Stimulated activated CD8-positive, alpha-beta memory T cell treated with anti-CD3 and anti-CD28 coated beads, Interleukin-7, amount 100 ng/mL, for 1 hour (primary cell): ENCODE measurements at places on chromosomes 7 and 10.

GRCh38 chr7:100895701-100895955 lies at the start of gene ACHE:
Gene ACHE, minus strand, starts transcription at chr7:100895888. Its CDS starts 1,656 bp downstream, at chr7:100894232.
- no peak for DNase-seq

DNA sequence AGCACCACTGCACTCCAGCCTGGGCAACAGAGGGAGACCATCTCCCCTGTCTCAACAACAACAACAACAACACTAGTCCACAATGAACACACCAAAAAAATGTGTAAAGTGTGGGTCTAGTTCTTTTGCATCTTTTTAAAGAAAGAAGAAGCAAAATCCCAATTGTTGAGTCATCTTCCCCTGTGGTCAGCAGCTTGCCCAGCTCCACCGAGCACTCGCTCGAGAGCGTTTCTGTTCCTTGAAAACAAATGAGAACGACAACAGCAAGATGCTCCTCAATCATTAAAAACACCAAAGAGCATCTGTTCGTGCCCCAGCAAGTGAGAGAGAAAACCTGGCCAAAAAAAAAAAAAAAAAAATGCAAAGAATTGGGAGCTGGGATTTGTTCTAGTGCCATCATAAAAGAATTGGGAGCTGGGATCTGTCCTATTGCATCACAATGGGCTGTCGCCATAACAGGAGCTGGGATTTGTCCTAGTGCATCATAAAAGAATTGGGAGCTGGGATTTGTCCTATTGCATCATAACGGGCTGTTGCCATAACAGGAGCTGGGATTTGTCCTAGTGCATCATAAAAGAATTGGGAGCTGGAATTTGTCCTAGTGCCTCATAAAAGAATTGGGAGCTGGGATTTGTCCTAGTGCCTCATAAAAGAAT lies 118.1 kb downstream of the PTPRN2 start:
- no peak for DNase-seq

DNA sequence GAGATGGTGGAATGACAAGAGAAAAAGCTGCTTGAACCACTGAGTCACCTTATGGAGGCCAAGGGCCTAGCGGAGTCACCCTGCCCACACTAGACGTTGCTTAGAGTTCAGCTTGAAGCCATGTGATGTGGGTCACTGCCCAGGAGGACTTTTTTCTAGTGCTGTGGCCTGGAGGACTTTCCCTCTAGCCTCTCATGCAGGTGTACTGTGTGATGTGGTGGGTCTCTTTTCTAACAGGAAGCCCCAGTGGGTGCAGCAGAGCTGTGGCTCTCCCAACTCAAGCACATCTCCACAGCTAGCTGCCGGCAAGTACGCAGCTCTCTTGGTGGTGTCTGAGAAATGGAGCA lies 13.6 kb downstream of the POR start:
- DNase-seq: no peak

DNA sequence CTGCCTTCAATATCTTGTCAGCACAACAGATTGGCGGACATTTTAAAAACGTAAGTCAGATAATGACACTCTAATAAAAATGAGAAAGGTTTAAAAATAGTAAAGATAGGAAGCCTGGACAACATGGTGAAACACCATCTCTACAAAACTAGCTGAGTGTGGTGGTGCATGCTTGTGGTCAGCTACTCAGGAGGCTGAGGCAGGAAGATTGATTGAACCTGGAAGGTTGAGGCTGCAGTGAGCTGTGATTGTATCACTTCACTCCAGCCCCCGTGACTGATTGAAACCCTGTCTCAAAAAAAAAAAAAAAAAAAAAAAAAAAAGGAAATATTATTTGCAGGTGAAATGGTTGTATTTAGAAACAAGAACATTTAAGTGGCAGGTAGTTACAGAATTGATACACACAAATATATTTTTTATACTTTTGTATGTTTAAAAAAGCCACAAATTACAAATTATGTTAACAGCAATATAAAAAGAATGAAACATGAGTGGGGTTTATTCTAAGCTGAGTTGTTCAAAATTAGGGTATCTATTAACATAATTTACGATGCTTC lies 141.9 kb downstream of the ADK start:
- no peak for DNase-seq

DNA sequence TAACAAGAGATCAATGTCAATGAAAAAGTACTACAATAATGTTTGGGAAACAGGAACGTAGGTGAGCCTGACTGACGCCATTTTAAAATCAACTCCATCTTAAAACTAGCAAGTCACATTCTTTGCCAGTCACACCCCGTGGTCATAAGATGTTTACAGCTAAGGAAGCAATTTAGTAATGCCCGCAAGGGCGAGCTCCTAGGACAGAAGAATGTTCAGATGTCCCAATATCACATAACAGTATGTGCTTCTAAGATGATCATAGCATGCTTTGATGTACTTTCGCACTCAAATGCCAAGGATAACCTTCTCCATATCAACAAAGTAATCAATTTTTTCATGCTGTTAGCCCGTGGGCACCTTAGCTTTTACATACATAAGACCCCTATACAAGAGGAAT lies 113.8 kb upstream of the EGFR start:
- DNase-seq: no peak

DNA sequence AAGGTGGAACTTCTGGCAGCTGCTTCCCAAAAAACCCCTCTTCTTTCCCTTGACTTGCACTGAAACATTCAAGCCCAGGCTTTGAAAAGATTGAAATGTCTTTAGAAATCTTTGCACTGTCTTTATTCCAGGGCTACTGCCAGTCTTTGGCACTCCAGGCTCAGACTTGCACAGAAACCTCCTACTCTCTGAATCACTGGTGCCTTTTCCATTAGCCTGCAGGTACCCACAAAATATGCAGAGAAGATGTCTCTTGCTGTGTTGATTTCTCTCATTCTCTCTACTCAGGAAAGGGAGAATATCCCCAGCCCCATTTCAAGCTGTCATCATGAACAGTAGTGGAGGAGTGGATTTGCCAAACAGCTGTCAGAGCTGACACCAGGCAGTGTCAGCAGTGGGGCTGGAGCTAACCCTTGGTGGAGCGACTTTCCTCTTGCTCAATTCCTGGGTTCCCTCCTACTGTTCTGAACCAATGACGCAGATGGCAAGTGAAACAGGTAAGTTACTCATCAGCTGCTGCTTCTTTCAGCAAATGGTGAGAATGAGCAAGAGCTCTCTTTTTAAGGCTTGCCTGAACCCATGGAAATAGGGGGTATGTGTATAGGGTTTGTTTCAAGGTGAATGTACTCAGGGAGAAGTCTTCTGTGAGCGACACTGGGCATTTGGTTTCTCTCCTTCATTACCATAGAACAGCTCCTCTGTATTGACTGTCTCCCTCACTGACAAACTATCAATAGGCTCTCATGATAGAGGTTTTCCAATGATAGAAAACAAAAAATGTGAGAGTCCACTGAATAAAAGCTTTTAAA lies 362.4 kb downstream of the ADRA2A start:
- DNase-seq: no peak

- DNase-seq: no peak
These were observed 53.7 kb upstream of the MTPN start for GRCh38 chr7:136030867-136031318.

DNA sequence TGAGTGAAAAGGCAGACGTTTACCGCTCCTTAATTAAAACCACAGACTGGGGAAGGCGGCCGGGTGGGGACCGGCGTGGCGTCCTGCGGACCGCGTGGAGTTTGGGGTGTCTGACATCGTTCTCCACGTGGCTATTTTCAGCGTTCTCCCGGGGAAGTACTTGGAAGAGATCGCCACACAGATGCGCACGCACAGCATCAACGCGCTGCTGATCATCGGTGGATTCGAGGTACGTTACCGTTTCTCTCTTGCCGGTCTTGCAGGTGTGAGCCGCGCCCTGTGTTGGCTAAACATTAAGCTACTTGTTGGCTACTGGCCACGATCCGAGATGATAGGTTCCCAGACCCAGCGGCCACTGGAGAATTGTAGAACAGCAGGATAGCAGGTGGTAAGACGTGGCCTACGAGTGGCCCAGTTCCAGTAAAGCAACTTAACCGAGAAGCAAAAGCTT lies 51.3 kb downstream of the PFKP start:
- no peak for DNase-seq

GRCh38 chr7:86991771-86992191 lies 67.7 kb downstream of the ELAPOR2 start:
- DNase-seq: no peak

DNA sequence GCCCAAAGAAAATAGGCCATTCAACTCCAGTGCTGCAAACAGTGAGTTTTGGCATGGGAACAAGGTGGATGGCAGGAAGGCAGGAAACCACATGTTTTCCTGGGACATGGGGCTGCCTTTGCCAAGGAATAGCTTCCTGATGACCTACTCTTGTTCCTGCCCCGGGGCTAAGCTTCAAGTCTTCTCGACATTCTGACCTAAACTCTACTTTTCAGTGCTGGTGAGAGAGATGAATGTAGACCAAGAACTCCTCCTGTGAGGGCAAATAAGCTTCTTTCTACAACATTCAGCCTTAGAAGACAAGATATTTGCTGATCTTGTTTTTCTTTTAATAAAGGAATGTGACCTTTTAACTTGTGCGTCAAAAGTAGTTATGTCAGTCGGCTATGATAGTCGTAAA lies 199.0 kb downstream of the GPR37 start:
- no peak for DNase-seq

DNA sequence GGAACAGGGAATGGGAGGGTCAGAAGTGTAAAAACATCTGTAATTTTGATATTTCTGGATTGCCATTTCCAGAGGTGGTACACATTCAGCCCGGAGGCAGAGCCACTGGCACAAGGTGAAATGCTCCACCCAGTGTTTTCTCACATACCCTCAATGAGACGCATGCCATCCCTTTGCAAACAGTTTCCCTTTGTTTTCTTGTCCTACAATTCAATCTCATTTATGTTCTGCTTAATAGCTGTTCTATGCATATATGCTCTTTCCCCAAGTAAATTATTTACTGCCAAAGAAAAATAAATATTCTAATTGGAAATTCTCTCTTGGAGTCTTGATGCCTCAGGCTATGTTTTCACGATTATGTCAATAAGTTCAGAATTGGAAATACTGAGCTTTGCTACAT lies 369.7 kb upstream of the AKR1E2 start:
- DNase-seq: no peak

DNA sequence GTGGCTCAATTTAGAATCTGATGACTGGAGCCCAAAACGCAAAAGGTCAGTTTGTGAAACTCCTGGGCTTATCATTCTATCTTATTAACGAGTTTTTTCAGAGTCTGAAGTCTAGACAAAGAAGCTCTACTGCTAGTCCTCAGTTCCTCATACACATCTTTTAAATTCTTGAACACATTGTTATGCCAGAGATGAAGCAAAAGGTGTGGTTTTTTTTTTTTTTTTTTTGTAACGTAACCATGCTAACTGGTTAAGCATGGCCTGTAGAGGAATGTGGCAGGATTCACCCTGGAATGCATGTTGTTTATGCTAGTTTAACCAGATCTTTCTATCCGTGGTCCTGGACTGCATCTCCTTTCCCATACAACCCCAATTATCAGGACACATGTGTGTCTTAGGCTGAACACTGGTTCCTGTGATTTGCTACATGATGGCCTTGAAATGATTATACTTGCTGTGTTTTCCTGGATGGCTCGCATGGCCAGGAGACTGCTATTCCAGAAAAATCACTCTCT lies 79.3 kb upstream of the MDFIC start:
- no peak for DNase-seq

DNA sequence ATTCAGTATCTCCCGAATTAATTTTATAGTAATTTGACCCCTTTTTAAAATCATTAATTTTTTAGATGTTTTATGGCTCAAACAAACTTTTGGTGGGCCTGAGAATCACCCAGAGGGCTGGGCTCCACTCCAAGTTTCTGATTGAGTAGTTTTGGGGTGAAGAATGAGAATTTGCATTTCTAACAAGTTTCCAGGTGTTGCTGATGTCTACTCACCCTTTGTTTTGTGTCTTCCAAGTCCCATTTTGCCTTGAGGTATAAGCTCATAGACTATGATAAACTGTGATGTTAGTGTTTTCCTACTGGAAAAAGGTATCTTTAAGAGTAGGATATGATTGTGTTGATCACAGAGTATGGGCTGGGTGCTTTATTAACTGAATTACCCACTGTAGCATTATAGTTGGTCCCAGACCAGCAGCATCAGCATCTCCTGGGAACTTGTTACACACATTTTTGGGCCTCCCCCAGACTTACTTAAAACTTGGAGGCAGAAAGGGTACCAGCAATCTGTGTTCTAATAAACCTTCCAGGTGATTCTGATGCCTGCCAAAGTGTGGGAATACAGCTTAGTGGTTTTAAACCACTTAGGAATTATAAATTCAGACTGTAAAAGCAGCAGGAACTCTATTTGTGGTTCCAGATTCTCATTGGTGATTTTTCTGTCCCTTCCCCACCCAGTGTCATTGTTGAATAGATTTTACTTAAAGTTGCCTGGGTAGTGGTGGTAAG lies 19.1 kb downstream of the ZNRF2 start:
- DNase-seq: no peak

GRCh38 chr10:74189999-74190421 lies 39.0 kb downstream of the ADK start:
- no peak for DNase-seq

DNA sequence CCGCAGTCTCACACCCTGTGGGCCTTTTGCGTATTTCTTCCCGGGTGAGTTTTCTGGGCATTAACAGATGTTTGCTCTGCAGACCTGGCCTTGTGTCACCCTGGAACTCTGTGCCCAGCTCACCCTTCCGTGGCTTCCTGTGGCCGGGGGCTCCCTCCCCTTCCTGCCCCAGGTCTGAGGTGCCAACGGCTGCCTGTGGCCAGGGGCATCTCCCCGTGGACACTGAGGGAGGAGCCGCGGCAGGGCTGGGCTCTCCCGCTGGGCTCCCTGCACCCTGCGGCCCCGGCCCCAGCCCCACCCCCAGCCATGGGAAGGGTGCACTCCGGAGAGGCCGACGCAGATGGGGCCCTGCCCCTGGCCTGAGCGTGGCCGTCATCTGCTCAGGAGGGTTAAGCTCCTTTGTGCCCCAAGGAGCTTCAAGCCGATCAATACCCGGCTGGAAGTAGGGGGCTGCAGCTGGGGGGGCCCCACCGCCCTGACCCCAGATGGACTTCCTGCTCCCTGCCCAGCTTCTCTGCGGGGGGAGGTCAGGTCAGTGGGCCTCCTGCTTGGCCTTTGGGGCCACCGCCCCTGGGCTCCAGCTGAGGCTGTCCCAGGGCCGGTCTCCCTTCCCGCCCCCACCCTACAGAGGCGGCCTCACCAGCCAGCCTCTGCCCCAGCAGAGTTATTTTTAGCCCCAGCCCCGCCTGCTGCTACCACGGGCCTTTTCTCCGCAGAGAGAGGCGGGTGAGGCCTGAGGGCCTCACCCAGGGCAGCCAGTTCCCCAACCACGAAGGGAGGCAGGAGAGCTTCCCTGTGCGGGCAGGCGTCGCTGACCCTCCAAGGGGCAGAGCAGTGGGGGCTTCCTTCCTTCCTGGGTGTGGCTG lies 24.2 kb downstream of the PWWP2B start:
- DNase-seq: no peak

DNA sequence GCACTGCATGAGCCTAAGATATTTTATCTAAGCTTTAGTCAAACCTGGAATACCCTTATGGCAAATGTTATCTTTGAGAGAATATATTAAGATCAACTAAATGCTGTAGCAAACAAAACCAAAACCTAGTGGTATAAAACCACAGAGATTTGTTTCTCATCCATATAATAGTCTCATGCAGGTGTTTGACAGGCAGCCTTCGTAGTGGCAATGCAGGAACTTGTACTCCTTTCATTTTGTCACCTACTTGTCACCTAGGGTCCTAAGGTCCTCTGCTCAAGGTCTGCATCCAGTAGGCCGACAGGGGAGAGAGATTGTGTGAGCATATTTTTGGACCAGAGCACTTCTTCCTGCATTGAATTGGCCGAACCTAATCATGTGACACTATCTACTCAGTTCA lies 352.6 kb downstream of the GPR37 start:
- no peak for DNase-seq
